AG08396 (cell line): ENCODE measurements at places on chromosomes 3 and 15.
A peak's percentile ranks its signal among the peaks of the same experiment; 100 is the strongest.

- DNase-seq, result peak; percentile 51
Observed at GRCh38 chr3:29324180-29324651, 43.3 kb downstream of the RBMS3 start.

DNA sequence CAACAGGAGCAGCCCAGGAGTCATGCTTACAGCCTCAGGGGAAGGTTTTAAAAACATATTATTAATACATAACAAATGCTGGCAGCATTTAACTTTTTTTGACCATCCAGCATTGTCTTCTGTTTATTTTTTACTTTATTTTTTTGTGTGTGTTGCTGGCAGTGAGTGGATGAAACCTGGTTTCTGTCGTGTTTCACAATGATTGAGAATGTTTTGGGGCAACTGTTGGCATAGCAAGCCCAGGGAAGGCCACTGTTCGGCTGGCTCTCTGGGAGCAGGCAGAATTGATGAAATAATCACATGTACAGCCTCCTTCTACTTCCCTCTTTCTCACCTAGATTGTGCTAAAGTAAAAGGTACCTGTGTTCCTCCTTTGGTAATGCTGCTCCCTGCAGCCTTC, 190.2 kb downstream of the NR1D2 start:
- no peak for DNase-seq

DNA sequence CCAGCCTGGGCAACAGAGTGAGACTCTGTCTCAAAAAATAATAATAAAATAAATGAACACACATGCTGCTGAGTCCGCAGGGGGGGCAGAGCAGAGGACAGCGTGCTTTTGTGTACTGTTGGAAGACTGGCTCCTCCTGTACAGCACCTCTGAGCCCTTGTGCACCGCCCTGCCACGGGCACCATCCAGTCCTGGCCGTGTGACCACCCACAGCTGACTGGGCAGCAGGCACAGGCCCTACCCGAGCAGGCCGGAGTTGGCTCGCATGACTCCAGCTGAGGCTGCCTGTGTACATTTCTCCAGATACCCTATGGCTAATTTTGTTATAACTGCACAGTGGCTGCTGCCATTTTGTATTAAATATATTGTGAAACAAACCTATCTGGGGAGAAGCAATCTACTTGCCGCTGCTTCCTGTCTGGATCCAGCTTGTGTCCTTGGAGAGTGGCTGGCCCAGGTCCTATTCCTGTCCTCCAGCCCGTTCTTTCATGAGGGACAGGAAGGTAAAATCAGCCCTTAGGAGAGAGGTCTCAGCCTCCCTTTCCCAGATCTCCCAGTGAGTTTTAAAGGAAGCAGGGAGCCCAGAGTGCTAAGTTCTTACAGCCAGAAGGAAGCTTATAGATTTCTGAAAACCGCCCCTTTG, 14.6 kb downstream of the IVD start:
- no peak for DNase-seq

- peak; percentile 80 for DNase-seq
Observed at GRCh38 chr3:10224794-10225665, 23.2 kb upstream of the TATDN2 start.

DNA sequence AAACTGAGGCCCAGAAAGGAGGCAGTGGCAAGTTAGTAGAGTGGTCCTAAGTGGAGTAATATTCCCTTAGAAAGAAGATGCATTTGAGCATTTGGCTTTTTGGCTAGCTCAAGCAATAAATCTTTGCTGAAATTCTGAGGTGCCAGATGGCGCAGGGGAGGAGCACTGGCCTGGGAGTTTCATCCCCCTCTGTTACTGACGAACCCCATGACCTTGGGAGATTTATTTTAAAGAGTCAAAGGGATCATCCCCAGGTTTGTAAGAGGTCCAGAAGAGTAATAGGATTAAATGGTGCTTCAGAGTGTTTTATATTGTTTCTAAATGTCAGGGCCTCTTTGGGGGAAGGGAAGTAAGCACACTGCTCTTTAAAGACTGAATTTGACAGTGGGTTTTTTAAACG, 85.1 kb upstream of the PIAS1 start:
- no peak for DNase-seq

DNA sequence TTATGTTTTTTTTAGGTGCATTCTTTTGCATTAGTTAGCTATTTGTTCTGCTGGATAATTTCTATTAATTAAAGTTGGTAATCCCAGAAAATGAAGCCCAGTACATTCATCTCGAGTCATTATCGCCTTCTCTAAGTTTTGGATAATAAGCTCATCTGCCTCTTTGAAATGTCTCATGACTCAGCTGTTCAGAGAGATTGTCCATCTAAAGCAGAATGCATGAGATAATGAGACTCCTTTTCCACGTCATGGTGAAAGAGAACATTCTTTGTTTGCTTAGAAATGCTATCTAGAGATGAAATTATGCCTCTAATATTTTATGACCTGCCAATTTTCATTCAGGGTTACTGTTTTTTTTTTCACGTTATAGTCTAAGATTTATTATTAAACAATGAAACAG, 374.7 kb upstream of the GOLIM4 start:
- DNase-seq, result no peak

DNA sequence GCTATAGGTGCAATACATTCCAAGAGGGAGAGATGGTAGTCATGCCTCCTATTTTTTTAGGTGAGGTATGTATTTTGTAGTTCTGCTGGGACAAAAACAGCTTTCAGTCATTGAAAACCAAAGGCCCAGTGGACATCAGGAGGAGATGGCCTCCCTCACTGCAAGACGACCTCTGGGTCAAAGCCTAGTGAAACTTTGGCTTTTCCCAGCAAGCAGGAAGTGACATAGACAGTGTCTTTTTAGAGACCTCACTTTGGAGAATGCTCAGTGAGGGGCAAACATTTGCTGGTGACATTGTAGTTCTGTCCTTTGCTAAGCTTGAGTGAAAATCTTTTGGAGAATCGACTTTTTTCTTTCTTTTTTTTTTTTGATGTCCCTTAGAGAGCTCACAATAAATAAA, 27.3 kb downstream of the LIPC start:
- no peak for DNase-seq

DNA sequence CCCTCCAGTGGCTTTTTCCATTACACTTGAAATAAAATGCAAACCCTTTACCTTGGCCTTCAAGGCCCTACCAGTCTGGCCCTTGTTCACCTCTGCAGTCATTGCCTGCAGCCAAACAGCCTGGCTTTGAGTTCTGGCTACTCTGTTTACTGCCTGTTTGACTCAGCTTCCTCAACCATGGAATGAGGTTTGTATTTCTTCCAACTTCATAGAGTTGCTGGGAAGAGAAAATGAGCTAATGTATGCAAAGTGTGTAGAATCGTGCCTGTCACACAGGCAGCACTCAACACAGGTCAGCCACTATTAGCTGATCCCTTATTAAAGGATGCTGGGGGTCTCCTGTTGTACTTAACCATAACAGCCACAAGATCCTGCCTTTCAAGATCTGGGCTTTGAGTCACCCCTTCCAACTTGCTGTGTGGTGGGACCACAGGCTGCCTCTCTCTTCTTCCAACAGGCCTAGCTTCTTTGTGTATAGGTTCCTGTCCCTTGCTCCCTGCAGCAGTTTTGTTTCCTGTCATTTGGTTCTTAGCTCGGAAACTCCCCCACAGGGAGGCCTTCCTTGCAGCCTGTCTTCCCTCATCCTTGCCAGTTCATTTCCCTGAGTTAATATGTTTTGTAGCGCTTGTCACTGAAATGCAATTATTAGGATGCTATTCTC, 6.4 kb downstream of the MED12L start:
- DNase-seq, result no peak

DNA sequence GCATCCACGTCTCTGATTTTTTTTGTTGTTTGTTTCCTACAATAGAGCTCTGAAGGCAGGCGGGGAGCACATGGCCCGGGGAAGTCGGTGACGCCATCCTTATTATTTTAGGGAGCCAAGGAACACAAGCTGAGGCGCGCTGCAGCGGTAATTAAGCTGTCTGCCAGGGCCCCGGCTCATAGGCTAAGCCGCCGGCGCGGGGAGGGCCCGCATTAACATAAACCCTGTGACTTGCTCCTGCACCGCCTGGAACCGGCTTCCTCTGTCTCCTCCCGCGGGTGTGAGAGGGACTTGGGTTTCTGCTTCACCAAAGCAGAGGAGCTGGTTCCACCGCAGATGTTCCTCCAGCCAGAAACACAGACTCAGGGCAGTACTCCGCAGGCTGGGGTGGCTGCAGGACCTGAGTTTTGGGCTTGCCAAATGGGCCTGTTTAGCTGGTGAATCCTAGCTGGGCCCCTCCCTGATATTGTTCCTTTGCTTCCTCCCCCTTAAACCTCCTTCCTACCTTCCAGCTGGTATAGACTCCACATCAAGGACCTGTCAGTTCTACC, 25.3 kb downstream of the ANP32A start:
- peak; percentile 83 for DNase-seq
